SK-N-SH (cell line): ENCODE measurements at places on chromosomes 16 and 17. TPM values are rescaled to one million over a fixed set of nuclear protein-coding genes. Genes with fewer than 3 reads are reported as not detected.

- DNase-seq = no peak
These were observed 72.1 kb downstream of the DNAH3 start for GRCh38 chr16:21078563-21078962.

GRCh38 chr16:77531752-77532151, 96.9 kb upstream of the ADAMTS18 start:
- no peak for DNase-seq

GRCh38 chr17:55845385-55845784, 94.5 kb downstream of the PCTP start:
- DNase-seq = peak; percentile 88

- DNase-seq = no peak
These were observed 15.0 kb downstream of the HASPIN start for GRCh38 chr17:3738562-3739295.

DNA sequence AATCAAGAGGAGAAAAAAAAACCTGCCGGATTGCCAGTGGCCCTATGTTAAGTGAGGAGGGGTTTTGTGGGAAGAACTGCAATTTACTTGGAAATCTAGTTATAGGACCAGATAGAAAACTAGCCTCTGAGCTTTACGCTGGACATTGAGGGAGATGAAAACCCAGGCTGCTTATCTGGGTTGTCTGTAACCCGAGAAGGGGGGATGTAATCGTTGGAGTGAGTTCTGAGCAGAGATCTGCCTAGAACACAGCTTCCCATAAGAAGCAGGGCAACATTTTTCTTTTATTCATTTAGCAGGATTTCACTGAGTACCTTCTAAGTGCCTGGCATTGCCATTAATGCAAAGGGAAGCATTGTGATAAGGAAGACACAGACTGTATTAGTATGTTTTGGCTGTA, 70.6 kb downstream of the KATNIP start:
- DNase-seq = no peak

- DNase-seq = no peak
These were observed 16.1 kb upstream of the TNFRSF13B start for GRCh38 chr17:16987830-16988601.

DNA sequence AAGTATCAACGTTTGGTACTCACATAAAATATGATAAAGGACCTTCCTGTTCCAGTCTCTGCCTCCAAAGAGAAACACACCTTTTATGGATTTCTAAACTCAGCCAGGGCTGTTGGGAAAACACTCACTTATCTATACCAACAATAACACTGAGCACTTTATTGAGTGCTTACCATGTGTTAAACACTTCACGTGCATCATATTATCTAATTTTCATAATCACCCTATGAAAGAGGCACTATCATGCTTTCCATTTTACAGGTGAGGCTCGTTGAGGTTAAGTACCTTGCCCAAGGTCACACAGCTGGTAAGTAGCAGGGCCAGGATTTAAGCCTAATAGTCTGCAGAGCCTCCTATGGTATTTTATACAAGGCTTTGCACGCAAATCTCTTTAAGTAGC, 251.5 kb upstream of the SOX9 start:
- DNase-seq = no peak

The NPIPB9 gene
- 0.74 and 0.84 TPM in 2 replicates for polyA plus RNA-seq

The SLC13A5 gene
- polyA plus RNA-seq = not detected in 2 replicates

The DOC2B gene
- 0.16 and 0.81 TPM in 2 replicates for polyA plus RNA-seq

The TRPV3 gene
- 0.28 TPM in 2 replicates for polyA plus RNA-seq

The FOXL1 gene
- 2.5 and 2.8 TPM in 2 replicates for polyA plus RNA-seq

The CCL2 gene
- 210 and 296 TPM in 2 replicates for polyA plus RNA-seq

The C16orf87 gene
- polyA plus RNA-seq = 3.5 TPM in 2 replicates

The OR3A1 gene
- not detected in 2 replicates for polyA plus RNA-seq

The SLC2A4 gene
- 0.44 and 0.54 TPM in 2 replicates for polyA plus RNA-seq

The HBM gene
- polyA plus RNA-seq = not detected in 2 replicates

The TRAF4 gene
- 95.7 and 104 TPM in 2 replicates for polyA plus RNA-seq

The CNP gene
- polyA plus RNA-seq = 44.8 and 54.8 TPM in 2 replicates

The HP gene
- not detected in 2 replicates for polyA plus RNA-seq
